ENCODE measurements at places on chromosomes 5 and 9.

DNA sequence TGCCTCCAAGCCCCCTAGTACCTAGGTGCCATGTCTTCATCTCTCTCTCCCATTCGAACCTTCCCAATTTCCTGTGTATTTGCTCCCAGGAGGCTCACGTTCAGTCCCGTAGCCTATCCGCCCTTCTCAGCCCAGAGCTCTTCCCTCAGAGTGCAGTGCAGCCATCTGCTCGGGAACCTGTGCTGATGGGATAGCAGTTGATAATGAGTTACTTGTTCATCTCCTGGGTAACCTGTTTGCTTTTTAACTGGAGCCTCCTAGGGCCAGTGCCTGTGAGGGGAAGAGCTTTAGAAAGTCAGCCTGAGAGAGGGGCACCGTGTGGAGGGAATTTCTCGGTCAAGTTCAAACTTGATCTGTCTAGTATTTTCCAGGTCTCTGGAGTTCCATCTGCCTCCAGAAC is 229.8 kb upstream of the IL12B start:
- no peak for DNase-seq

DNA sequence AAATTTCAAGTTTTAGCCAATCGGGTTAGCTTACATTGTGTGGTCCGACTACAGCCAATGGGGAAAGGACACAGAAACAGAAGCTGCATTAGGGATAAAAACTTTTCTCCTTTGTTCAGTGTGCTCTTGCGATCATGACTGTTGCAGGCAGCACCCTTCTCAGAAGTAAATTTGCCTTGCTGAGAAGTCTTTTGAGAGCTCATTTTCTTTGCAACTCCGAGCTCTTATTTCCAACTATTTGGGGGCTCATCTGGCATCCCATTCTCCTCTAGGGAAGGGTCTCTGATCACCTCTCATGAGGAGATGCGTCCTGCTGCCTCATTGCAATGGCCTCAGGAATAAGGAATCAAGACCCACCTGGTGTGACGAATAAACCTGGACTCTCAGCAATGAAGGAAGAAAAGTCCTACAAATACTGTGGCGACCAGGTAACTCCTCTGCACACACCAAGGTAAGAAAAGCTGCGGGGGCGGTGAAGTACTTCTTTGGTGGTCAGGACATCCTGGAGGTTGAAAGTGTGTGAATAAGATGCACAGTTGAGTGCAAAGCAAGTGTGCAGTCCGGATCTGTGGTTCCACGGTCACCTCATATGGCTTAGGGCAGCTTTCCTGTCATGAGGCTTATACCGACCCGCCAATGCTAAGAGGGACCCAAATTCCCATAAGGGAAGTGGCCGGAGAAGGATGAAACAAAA is 20.4 kb downstream of the CNOT8 start:
- no peak for DNase-seq

DNA sequence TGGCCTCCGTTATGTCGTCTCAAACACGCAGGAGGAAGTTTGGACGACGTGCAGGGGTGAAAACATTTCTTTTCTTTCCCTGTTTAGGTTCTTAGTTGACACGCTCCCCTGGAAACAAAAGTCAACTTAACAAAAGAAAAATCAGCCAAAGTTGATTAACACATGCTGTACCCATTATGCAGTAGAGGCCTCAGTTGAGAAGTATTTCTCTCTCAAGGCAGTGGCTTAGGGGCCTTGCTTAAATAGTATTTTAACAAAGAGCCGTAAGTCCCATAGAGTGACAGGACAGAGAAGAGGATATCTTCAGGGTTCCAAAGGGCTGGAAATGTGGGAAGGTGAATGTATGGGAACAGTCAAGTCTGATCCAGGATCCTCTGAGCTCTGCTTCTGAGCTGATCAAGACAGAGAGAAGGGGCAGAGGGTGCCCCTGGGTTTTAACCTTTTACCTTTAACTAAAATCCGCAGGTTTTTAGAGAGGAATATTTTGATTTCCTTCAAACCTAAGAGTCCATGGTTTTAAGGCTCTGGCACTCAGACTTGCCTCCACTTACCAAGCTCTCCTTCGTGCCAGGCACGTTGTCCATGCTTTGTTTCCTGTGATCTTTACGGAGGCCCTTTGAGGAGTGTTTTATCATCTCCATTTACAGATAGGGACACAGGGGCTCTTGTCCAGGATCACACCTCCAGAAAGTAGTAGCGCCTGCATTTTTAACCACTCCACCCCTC is 629 bp upstream of the CD74 start:
- no peak for DNase-seq

DNA sequence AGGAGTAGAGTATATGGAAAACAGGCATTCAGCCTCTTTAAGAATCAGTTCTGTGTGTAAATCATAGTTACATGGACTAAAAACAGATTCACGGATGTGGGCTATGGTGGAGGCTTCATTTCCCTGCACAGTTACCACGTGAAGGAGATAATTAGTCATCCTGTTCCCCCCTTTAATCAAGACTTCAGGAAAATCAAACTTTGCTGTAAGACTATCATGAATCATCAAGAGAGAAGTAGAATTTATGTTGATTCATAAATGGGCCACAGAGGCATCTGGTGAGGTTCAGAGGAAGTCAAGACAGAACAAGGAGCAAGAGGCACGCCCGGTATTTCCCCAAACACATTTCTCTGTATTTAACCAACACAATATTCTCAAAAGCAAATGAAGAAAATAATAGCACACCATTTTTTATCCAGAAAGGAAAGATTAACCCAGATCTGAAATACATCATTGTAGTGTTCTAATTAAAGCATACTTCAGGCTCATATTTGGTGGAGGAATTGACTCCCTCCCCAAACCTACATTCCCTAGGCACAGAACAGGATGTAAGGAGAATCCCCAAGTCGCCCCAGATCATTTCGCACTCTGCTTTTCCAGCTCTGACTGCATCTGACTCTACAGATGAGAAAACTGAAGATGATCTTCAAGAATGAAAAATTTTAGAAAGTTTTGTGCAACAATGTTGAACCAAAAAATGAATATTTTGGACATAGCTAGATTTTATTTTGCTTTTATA is 175.8 kb upstream of the GAS1 start:
- no peak for DNase-seq

DNA sequence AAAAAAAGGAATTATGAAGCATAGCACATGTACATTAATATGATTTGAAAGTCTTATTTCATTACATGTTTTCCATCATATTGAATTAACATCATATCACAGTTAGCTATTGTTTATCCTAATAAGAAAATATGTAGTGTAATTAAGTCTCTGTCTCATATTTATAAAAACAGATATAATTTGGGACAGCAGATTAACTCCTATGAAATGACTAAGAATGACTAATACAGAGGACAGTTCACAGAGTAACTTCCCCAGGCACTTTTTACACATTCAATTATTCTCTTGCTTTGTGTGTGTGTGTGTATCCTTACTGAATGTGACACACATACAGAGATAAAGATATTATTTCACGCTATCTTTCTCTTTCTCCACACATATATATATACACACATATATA is 2400.9 kb upstream of the C9orf72 start:
- DNase-seq = no peak

DNA sequence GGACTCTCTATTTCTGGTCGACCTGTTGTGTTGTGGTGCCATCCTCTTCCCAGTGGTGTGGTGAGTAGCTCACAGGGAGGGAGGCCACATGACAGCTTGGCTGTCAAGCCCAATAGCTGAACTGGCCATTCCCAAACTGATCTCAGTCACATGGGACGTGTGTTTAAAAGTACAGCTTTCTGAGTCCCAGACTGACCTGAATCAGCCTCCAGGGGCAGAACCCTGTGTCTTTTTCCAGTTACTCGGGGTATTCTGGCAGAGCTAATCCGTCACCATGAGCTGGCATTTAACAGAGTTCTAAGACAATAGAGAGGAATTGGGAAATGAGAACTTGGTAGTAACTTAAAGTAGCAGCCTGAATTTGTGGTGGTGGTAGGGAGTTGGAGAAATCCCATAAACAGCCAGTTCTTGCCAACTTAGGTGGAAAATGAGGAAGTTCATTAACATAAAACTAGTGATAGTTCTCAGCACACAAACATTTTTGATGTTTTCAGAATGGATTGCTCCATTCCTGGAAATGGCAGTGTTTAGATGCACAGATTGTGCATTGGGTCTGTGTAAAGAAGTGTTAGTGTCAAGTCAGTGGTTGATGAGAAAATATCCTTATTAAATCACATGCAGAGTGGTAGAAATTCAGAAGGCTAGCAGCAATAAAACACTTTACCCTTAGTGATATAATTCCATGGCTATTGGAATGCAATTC is 50.9 kb downstream of the GPR107 start:
- DNase-seq = no peak
